ENCODE measurements at places on chromosomes 12 and 14.

DNA sequence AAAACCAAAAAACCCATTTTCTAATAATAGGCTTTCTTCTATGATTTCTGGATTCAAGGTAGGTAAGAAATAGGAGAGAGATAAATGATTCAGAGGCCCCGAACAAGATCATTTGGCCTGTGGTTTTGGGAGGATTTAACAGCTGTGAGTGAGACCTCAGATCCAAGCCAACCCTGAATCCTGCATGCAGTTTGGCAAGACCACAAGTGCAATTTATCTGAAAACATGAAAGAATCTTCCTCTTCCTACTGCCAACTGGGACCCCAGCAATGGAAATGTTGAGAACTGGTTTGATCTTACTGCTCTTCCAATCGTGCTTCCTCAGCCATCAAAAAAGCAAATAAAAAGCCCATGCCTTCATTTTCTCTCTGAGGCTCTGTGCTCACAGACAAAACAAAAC is 519.7 kb upstream of the TBX3 start:
- no peak for DNase-seq

DNA sequence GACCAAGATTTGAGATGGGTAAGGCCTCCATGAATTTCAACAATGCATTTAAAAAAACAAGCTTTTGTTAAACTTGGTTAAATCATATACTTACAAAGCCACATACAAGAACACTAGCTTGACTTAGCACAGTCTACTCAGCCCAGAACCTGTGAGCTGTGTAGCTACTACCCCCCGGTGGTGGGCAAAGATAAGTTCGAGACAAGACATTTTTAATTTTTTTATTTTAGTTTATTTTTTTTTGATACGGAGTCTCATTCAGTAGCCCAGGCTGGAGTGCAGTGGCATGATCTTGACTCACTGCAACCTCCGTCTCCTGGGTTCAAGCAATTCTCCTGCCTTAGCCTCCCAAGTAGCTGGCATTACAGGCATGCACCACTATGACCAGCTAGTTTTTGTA is 3.7 kb upstream of the NECAP1 start:
- DNase-seq = peak; percentile 62

DNA sequence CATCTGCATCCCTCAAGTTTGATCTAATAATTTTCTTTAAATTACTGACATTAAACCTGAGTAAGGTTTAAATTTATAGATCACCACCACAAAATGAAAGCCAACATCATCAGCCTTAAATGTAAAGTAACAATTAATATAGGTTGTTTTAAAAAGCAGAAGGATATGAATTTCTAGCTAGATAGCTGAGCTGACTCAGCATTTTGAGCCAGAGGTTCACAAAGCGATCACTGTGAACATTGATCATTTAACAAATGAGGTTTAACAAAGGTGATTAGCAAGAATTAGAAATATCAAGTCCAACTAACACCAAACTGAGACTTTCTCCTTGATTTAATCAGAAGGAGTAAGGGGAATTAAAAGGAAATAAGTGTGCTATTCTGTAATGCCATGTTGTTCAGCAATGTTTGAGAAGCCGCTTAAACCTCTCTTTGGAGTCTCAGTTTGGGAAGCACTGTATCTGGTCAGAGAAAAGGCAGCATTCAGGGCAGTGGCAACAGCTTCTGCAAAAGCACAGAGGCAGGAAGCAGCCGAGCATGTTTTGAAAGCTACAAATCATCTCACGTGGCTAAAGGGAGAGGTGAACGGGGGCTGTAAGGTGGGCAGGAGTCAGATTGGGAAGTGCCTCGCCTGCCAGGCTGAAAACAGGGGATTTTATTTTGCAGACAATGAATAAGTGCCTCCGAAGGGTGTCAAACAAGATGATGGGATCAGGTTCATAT is 19.6 kb downstream of the RIMBP2 start:
- DNase-seq = no peak

DNA sequence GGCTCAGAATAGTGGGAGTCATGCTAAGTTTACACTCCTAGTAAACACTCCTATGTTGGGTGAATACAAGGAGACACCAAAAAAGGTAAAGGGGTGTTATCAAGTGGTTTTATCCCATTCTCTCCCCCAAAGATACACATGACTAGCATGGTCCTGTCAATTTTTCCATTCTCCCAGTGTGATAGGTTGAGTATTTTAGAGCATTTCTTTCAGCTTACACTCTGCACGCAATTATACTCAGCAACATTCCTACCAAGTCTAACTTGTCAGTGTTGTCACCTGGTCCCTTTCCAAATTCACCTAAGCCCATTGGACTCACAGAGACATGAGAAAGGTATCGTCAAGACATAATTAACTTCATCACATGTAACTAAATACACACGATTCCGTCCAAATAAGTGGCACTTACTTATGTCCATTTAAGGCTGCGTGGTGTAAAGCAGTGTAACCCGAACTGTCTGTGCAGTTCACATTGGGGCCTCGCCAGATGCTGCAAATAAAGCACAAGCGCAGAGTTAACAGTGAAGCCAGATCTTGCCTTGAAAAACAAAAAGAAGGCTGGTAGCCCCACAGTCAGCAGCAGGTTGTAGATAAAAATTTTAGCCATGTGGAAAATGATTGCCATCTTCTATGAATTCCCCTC is 159.7 kb downstream of the ANKS1B start:
- no peak for DNase-seq

DNA sequence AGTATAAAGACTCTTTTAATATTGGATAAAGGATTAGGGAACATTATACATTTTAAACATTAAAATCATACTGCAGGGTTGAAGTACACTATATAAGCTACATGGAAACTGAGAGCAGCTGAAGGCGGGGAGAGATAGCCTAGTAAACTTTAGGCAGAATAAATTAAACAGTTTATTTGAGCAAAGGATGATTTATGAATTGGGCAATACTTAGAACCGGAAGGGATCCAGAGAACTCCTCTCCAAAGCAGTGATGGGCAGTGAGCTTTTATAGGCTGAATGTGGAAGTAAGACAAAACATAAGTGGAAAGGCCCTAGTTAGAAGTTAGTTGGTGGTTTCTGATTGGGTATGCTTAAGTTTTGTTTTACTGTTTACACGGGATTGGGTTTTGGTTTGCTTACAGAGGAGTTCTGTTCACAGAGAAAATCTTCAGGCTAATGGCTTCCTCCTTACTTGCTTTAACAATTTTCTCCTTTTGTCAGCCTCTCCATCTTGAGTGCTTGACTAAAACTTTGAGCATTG is 18.9 kb downstream of the LEMD3 start:
- no peak for DNase-seq

GRCh38 chr12:90393089-90393488 is 561.9 kb downstream of the CCER1 start:
- DNase-seq = no peak

DNA sequence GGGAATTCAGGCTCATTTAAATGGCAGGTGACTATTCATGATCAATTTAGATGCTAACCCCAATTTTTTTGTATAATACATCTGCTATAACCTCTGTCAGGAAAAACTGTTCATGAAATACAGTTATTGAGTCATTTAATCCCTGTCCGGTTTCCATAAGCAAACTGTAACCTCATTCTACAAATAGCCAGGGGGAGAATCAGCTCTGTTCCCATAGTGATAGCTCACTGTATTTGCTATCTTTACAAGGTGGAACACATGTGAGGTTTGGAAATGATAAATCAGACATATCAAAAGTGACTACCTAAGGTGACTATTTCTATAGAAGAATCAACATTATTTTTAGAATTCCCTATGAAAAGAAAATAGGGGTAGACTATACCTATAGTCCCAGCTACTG is 38.6 kb upstream of the VPS33A start:
- no peak for DNase-seq

- no peak for DNase-seq
These were observed 15.5 kb upstream of the ADGRD1 start for GRCh38 chr12:130938186-130938585.

DNA sequence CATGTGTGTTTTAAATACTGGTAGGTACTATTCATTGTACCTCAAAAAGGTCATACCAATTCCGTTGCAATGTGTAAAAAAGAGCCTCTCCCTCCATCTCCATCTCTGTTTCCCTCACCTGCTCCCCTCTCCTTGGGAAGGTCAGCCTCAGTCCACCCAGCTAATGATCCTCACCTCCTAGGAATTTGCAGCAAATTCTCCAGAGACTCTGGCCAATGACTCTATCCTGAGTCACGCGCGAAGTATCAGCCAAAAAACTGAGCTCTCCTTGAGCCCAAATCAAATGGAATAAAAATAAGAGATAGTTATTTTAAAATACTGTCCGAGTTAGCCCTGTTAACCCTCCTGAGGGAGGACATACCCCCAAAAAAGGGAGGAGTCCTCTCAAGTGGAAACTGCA is 148.4 kb downstream of the DPF3 start:
- no peak for DNase-seq

GRCh38 chr12:60539592-60539991 is 943.8 kb downstream of the SLC16A7 start:
- DNase-seq = no peak

DNA sequence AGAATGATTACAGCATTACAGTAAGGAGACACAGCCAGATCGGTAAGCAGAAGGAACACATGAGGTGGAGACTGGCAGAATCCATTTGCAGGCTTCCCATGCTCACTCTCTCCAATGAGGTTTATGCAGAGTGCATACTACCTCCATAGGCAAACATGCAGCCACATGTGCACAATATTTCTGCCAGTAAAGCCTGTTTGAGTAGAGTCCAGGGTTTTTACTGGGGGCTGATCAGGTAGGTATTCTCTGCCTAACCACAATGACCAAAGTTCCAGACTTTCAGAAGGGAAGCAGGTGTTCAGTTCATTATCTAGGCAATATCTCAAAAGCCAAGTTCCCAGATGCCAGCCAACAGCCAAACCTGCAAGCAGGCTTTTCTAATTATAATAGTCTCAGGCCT is 31.1 kb downstream of the INTS13 start:
- no peak for DNase-seq

GRCh38 chr14:76502638-76503037 is 126.7 kb downstream of the ESRRB start:
- no peak for DNase-seq

- no peak for DNase-seq
These were observed 63.8 kb downstream of the IRF2BPL start for GRCh38 chr14:76964695-76965094.

- no peak for DNase-seq
These were observed 3.0 kb upstream of the SRSF5 start for GRCh38 chr14:69763761-69764510.

DNA sequence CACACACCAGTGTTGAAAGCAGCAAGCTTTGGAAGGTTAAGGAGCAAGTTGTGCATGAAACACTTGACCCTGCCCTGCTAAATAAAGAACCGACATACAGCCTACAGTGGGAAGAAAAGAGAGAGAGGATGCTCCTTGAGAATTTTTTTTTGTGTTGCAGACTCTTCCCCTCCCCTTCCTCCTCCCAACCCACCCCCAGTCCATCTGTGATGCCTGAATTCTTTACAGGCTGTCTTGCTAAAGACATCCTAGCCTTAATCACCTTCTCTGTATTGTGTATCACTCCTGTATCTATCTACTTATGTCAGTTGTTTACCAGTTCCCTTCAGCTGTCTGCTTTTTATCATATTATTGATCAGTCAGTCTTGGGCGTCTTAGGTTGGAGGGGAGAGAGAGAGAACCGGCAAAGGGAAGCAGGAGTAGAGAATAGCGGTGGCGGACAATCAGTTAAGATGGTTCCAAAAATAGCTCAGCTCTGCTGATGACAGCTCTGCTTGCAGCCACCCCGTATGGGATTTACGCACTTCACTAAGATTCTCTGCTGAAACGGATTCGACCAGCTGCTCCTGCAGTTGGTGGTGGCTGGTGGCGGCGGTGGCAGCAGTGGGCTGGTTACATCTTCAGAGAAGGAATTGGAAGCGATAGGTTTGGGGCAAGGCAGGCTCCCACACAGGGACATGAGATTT is 664.7 kb downstream of the NRXN3 start:
- no peak for DNase-seq

DNA sequence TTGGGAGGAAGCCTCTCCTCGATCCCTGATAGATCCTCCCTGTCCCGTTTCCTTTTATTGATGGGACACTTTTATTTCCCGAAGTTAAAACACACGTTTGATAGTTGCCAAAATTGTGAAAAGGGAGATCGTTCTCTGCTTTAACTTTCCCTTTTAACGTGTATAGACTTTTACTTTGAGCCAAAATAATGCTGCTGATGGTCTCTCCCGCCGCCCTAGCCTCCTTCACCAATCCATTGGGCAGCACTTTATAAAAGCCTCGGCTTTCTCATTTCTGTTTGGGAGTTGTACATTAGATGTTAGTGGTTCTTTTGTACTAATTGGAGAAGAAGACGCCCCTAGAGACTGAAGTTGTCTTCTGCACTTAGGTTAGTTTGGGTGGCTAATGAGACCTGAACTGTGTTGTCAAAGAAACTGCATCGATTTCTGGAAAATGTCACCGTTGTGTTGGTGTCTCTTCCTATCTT is 1.4 kb downstream of the TMTC2 start:
- DNase-seq = peak; percentile 8

GRCh38 chr12:21129351-21129750 is 1.6 kb upstream of the SLCO1B1 start:
- DNase-seq = no peak

DNA sequence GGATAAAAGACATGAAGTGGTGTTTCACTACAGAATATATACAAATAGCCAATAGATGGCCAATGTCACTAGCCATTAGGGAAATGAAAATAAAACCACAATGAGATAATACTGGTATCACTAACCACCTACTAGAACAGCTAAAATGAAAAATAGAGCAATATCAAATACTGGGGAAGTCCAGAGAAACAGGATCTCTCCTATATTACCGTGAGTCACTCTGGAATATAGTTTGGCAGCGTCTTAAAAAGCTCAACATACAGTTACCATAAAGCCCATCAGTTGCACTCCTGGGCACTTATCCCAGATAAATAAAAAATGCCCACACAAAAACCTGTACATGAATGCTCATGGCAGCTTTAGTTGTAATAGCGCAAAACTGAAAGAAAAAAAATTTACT is 101.7 kb downstream of the TMTC1 start:
- DNase-seq = no peak

DNA sequence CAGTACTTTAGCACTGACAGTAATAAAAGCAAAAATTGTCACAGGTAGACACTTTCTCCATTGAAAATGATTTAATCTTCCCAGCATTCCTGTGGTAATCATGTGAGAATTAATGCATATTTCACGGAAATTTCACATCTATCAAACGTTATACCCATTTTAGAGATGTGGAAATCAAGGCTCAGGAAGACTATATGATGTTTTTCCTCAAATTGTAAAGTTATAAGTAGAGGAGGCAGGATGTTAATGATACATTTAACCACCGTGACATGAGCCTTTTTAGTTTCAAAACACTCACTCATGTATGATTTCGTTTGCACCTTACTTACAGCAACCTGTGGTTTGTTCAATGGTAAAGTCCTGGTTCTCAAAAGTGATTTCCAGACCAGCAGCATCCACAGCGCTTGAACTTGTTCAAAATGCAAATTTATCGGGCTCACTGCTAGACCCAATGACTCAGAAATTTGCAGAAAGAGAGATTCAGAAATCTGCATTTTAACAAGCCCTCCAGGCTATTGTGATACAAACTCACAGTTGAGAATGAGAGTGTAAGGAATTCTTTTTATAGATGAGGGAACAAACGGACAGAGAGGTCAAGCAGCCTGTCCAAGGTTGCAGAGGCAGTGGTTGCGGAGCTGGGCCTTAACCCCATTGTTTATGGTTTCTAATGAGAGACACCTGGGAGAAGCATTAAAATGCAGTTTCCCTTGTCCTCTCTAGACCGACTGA is 654.8 kb upstream of the TBX3 start:
- no peak for DNase-seq

- DNase-seq = no peak
These were observed 6.2 kb downstream of the RFC5 start for GRCh38 chr12:118022728-118023109.

GRCh38 chr12:52011602-52012214 is 5.0 kb downstream of the TAMALIN start:
- no peak for DNase-seq

GRCh38 chr12:47935184-47935583 is 28.2 kb upstream of the TMEM106C start:
- DNase-seq = no peak

All from activated CD4-positive, alpha-beta T cell treated with anti-CD3 and anti-CD28 coated beads, Interleukin-2, Interleukin-6, amounts not matched to agents 100 ng/mL and 50 ng/mL, durations not matched to agents 16 hours and 8 hours (primary cell).